MV-4-11 (cell line): ENCODE measurements at places on chromosomes 6 and 20.

- DNase-seq = no peak
These were observed 652.1 kb upstream of the SLC35B3 start for GRCh38 chr6:9087470-9087869.

DNA sequence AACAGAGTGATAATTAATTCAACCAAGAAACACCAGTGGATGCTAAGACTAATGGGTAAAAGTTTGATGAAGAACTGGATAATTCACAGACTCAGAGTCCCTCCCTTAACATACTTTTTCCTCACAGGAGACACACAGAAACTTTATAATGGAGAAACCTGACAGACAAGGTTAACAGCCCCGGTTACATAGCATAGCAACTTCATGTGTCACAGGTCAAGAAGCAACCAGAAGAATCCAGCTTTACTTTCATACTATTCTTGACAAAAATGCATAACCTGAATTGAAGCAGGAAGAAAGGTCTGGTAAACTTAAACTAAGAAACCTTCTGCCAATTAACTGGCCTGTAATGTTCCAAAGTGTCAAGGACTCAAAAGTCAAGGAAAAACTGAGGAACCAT is 375.9 kb downstream of the RNF144B start:
- DNase-seq = no peak

GRCh38 chr20:11012975-11013374 is 339.2 kb upstream of the JAG1 start:
- DNase-seq = peak; percentile 23

DNA sequence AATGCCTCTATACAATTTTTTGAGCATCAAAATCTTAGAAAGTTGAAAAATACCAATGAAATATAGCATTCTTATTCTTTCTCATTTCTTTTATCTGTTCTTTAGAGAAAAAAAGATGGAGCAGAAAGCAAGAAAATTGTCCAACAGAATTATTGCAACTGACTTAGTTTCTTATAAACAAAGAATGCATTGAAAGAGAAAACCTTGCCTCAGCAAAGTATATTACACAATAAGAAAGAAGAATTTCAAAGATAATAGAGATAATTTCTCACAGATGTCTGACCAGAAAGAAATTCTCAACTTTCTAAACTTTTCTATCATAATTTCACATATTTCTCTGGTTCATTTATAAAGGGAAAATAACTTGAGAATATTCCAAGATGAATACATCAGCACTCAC is 47.0 kb upstream of the PRND start:
- no peak for DNase-seq

GRCh38 chr20:38121741-38122140 is 43.3 kb downstream of the TGM2 start:
- DNase-seq = no peak

GRCh38 chr6:69392745-69393144 is 404.1 kb downstream of the LMBRD1 start:
- DNase-seq = no peak

DNA sequence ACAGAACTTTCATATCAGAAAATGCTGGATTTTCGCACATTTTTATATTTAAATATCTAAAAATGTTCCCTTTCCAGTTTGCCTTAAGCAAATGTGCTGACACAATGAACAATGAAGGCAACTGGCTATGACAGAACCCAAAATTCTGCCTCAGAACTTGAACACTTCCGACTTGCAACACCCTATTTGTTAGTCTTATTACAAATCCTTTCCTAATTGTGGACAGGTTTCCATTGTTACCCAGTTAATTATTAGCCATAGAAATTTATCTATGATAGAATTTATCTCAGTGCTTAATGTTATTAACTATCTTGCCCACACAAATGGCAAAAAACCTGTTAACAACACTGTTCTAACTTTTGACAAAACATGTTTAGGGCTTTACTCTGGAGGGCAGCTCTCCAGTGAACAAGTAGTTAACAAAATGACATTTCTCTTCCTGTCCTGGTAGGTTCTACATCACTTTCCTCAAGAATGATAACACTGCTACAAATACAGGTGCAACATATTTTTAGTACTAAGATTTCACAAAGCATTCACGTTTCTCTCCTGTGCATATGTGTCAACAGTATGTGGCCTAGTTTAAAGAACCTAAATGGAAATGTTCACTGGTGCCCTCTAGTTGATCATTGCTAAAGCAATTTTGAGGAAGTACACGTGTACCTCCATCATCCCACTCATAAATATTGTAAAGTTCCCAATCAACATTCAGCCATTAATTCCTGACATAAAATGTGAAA is 58.4 kb downstream of the HIVEP2 start:
- DNase-seq = peak; percentile 63

DNA sequence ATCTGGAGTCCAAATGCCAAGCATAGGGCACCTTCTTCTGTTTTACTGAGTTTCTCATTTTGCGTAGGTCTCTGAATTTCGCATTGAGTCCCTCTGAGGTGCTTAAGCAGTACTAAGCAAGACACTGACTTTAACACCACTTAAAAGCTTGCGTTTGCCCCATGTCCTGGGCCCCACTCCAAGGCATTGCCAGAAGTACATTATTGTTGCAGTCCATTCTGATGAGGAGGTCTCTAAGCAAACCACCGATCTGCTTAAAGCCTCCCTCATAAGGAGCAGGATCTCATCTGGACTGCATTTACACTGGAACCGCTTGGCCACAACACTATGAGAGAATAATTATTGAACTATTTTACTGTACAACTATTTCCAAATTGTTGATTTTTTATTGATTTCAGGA is 16.3 kb downstream of the BMP2 start:
- no peak for DNase-seq

DNA sequence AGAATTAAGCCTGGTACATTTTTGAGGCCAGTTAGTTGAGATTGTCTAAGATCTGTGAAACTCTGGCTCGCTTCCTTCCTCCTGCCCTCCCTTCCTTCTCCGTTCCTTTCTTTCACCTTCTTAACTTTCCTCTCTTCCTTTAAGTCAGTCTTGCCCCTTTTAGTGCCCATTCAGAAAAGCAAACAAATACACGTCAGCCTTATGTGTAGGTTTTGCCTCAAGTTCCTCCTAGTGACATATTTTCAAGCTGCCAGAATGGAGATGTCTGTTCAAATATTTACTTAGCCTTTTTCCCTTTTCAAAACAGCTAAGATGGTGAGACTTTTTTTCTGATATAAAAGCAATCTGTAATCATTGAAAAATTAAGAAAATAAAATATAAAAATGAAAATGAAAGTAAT is 178.4 kb downstream of the FARS2 start:
- no peak for DNase-seq

GRCh38 chr20:8144282-8145245 is 12.5 kb downstream of the PLCB1 start:
- peak; percentile 67 for DNase-seq

DNA sequence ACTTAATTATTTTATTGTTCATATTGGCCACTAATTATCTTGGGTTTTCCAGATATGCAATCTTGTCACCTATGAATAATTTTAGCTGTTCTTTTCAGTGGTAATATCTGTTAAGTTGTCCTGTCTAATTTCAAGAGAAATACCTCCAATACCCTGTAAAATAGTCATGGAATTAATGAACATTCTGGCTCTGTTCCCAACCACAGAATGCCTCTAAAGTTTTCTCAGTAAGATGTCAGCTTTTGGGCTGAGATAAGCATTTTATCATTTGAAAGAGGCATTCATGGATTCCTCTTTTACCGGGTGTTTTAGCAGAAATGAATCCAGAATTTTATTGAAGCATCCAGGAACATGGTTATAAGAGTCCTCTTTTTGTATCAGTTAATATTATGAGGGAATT is 109.3 kb downstream of the WDR27 start:
- DNase-seq = no peak

- DNase-seq = no peak
These were observed 52.9 kb downstream of the TRMT11 start for GRCh38 chr6:126039284-126039683.

DNA sequence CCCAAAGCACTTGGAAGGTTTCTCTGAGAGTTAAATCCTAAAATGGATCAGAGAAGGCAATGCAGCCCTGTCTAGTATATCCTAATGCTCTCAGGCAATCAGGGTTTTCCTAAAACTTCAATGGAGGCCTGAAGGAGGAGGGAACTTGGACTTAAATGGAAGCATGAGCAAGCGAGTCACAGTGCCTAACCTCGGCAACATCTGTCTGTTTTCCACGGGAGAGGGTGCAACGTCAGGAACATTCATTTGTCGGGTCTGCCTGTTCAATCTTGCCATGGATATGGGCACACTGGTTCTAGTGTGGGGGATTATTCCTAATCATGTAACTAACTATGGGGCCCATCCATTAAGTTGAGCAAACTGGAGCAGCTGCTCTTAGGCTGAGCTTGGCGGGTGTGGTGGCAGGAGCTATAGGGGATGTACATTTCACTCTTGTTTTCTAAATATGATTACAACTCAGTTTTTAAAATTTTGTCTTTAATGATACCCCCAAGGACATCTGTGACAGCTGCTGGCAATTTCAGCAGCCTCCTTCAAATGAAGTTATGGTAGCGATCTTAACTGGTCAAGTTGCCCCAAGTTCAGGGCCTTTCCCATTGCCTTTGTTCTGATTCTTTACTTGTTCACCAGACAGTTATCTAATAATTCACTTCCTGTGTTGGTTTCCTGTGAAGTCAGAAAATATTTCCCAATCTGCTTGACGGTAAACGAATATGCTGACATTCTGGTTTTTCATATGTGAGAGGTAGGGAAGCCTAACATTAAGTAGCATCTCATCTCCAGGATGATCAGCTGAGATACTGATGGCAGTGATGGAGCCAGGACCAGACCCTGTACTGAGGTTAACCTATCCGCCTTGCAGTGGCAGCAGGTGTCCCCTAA is 21.6 kb downstream of the DSE start:
- peak; percentile 58 for DNase-seq

GRCh38 chr6:118786596-118787453 is 107.1 kb upstream of the ASF1A start:
- no peak for DNase-seq

DNA sequence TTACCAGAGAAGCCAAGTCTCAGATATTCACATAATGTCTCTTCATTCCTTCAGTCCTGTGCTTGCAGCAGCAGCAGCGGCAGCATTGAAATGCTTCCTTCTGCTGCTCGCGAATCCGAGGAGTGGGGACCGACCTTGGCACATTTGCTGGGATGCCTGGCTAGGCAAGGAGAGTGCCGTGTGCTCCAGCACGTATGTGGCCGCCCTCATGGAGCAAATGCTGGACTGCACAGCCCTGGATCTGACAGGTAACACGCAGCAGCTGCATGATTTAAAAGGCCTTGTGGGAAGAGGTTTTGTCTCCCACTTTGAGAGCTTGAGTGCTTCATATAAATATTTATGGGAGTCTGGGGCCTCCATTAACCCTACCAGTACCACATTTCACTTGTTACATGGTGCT is 9.9 kb downstream of the MAFB start:
- DNase-seq = no peak

GRCh38 chr6:26473429-26473757 is 15.6 kb downstream of the BTN2A1 start:
- DNase-seq = no peak

GRCh38 chr6:80179695-80180094 is 73.2 kb downstream of the BCKDHB start:
- no peak for DNase-seq

GRCh38 chr20:41468994-41469600 is 102.5 kb upstream of the EMILIN3 start:
- no peak for DNase-seq

- DNase-seq = peak; percentile 97
These were observed 113.5 kb upstream of the BTN3A2 start for GRCh38 chr6:26251354-26252076.

- DNase-seq = no peak
These were observed 127.4 kb upstream of the FAM83B start for GRCh38 chr6:54719131-54719530.

DNA sequence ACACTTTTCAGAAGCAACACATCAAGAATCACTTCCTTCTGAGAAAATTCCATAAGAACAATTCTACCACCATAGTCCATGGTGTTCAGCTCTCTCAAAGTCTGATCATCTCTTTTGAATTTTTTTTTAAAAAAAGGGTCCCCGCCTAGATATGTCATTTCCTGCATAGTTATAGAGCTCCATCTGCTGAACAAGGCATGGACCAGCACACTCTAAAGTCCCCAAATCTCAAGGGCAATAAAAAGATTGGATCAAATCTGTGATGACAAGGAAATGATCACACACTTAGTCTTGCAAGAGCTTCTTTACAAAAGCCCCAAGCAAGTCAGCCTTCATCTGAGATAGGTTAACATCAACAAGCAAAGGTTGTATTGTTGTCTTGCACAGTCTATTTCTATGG is 100.7 kb upstream of the STMND1 start:
- DNase-seq = no peak

DNA sequence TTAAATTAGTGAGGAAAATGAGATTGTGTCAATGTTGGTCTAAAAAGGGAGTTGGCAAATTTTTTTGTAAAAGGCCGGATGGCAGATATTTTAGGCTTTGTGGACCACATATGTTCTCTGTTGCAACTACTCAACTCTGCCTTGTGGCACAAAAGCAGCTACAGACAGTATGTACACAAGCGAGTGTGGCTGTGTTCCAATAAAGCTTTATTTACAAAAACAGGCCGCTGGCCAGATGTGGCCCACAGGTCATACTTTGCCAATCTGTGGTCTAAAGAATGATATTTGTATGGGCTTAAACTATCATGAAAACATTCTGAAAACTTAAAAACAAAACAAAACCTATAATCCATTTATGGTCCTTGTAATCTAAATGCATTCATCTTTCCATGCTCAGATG is 228.3 kb downstream of the CLIC5 start:
- no peak for DNase-seq

- DNase-seq = no peak
These were observed 22.2 kb upstream of the ADGRG6 start for GRCh38 chr6:142279350-142280180.

GRCh38 chr6:26122005-26122388 is 34.8 kb downstream of the HFE start:
- no peak for DNase-seq

DNA sequence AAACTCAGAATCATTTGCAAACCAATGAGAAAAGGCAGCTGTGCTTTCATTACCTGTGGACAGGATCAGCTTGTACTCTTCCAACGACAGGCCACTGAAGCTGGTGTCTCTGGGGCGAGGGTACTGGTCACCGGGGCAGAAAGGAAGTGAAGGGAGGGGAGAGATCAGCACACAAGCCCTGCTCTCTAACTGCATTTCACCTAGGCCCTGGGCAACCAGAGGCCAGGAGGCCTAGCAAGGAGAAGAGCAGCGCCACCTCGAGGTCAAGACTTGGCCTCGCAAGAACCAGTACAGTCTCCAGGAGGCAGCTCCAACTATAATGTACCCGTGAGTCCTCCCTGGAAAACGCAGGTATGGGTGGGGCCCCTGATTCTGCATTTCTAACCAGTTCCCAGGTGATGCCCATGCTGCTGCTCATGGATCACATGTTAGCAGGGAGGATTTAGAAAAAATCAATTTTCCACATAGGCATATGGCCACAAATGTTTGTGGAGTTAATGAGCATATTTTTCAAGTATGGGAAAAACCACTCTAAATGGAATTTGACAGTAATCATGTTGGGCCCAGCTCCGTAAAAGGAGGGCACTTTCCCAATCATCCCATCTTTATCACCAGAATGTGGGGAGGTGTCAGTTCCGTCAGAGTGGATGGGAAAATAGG is 11.0 kb downstream of the UQCC2 start:
- peak; percentile 35 for DNase-seq
